ENCODE measurements at places on chromosomes 12 and 14. TPM values are rescaled to one million over a fixed set of nuclear protein-coding genes. Genes with fewer than 3 reads are reported as not detected.

GRCh38 chr12:42284157-42284556 lies 41.7 kb downstream of the ZCRB1 start:
- H3K36me3 ChIP-seq = no peaks in the 10 kb centered on the region
- no peaks in the 10 kb centered on the region for H3K4me1 ChIP-seq
- DNase-seq = no peak
- H3K4me3 ChIP-seq = no peak overlapping the region
- H3K27ac ChIP-seq = no peak overlapping the region

DNA sequence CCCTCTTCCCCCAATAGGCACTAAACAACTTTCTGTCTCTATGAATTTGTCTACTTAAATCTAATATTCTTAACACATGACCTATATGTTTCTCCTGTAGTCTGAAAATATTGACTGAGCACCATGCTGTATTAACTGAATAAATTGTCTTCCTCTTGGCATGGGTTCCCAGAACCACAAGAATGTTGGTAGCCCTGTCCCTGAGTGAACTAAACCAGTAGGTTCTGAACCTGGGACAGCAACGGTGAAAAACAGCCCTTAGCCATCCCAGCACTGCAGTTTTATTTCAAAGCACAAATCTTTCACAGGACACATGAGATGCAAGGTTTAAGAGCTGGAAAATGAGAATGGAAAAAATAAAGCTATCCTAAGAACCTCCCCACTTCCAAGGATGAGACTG lies 20.4 kb upstream of the HSP90B1 start:
- no peak for DNase-seq
- H3K4me3 ChIP-seq = no peak overlapping the region
- H3K27ac ChIP-seq = no peak overlapping the region
- peaks cover 7% of the 10 kb centered on the region for H3K4me1 ChIP-seq

The KLRK1 gene
- total RNA-seq = not detected

GRCh38 chr14:92035890-92036289 lies 4.0 kb downstream of the TRIP11 start:
- H3K36me3 ChIP-seq = peaks cover 9% of the 10 kb centered on the region
- H3K4me1 ChIP-seq = peaks cover 17% of the 10 kb centered on the region
- no peak overlapping the region for H3K27ac ChIP-seq
- no peak for DNase-seq

- H3K36me3 ChIP-seq = peaks cover 7% of the 10 kb centered on the region
- H3K4me3 ChIP-seq = peak overlapping the region; percentile 78
- H3K27ac ChIP-seq = peak overlapping the region; percentile 82
- H3K27me3 ChIP-seq = no peaks in the 10 kb centered on the region
- peak; percentile 57 for DNase-seq
- H3K4me1 ChIP-seq = peaks cover 10% of the 10 kb centered on the region
Measured at GRCh38 chr12:4164559-4165558, 108.7 kb upstream of the CCND2 start.

DNA sequence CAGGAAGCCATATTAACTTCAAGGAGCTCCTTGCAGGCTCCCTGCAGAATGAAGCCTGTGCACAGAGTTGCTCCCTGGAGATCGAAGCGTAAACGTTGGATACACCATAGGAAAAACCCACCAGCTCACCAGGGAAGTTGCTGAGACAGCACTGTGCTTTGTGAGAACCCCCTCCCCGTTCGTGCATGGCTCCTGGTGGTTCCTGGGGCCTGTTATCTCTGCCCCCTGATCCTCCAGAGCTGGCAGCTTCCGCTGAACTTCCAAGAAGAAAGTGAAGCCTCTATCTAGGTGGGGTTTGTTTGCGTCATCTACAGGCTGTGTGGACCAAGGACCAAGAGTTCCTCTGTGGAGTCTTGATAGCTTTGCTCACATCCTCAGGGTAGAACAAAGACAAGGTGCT lies 2.4 kb upstream of the CCDC85C start:
- peak overlapping the region; percentile 67 for H3K4me3 ChIP-seq
- peaks cover 16% of the 10 kb centered on the region for H3K4me1 ChIP-seq
- no peak for DNase-seq
- H3K27ac ChIP-seq = no peak overlapping the region
- peaks cover 13% of the 10 kb centered on the region for H3K27me3 ChIP-seq

The EML1 gene
- total RNA-seq = 10.0 TPM

DNA sequence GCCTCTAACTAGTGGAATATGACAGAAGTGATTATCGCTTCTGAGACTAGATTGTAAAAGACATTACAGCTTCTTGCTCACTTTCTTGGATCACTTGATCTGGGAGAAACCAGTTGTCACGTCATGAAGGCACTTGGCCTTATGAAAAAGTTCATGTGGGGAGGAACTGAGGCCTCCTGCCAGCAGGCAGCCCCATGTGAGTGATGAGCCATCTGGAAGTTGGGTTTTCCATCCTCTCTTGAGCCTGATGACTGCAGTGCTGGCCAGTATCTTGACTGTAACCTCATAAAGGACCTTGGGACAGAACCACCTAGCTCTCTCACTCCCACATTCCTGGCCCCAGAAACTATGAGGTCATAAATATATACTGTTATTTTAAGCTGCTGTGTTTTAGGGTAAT lies 28.0 kb downstream of the TTLL5 start:
- H3K27ac ChIP-seq = no peak overlapping the region
- H3K27me3 ChIP-seq = no peaks in the 10 kb centered on the region
- H3K4me1 ChIP-seq = no peaks in the 10 kb centered on the region
- H3K36me3 ChIP-seq = peaks cover 34% of the 10 kb centered on the region
- no peak overlapping the region for H3K4me3 ChIP-seq
- DNase-seq = no peak

- H3K27me3 ChIP-seq = peaks cover 2% of the 10 kb centered on the region
- H3K4me3 ChIP-seq = no peak overlapping the region
- DNase-seq = no peak
- H3K36me3 ChIP-seq = peaks cover 46% of the 10 kb centered on the region
- H3K4me1 ChIP-seq = no peaks in the 10 kb centered on the region
Measured at GRCh38 chr14:68893566-68893965, 85.5 kb downstream of the ACTN1 start.

DNA sequence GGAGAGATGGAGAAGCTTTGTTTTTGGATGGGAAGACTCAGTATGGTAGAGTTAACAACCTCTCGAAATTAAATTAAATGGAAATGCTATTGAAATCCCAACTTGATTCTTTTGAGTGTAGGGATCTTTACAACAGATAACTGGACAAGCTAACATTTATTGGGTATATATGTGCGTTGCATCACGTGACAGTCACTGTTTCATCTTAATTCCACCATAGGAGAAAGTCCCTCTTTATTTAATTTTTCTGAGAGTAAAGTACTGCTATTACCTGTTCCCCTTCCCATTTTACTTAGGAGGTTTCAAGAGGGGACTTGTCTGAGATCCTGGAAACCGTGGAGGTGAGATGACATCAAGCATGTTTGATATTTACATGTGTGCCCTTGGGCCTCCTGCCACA lies 11.1 kb upstream of the DAO start:
- H3K27me3 ChIP-seq = no peaks in the 10 kb centered on the region
- no peaks in the 10 kb centered on the region for H3K36me3 ChIP-seq
- no peak overlapping the region for H3K4me3 ChIP-seq
- no peaks in the 10 kb centered on the region for H3K4me1 ChIP-seq
- no peak overlapping the region for H3K27ac ChIP-seq
- DNase-seq = no peak

DNA sequence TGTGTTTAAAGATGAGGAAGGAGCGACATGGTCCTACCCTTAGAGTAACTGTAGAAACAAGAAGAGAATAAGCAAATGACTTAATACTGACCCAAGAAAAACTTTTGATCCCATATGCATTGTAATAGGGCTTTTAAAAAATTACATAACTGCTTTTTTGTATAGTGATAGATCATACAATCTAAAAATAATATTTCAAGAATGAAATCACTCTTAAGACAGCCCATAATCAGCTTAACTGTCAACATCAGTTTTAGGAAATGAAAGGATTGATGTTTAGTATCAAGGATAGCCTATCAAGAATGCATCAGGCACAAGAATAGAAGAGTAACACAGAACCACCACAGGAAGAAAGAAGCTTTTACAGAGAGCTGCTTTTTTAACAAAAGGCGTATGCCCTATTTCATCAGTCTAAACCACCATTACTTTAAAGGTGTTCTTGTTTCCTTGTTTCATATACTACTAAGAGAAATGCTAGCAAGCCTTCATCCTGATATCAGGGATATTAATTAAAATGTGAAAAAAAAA lies 64.5 kb downstream of the MARK3 start:
- H3K27me3 ChIP-seq = no peaks in the 10 kb centered on the region
- H3K4me1 ChIP-seq = peaks cover 15% of the 10 kb centered on the region
- no peak overlapping the region for H3K4me3 ChIP-seq

DNA sequence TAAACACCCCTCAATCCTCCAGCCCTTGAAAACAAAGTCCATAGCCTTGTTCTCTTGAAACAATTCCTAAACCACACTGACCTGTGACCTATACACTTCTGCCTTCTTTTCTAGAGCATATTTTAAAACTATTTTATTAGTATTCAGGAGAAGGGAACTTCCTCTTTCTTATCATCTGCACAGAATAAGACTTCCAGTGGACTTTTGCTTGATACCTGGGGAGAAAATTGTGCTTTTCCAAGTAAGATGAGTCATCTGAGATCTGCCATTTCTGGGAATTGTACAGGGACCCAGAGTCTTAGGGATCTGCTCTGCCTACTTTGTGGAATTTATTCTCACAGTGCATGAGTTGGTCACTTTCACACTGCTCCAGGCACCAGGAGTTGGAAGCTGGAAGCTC lies 10.5 kb upstream of the WNT5B start:
- no peak for DNase-seq
- H3K4me1 ChIP-seq = peaks cover 11% of the 10 kb centered on the region
- H3K27ac ChIP-seq = no peak overlapping the region
- H3K27me3 ChIP-seq = no peaks in the 10 kb centered on the region
- no peak overlapping the region for H3K4me3 ChIP-seq

All from endothelial cell (in vitro differentiated cells).